ENCODE measurements at places on chromosomes 12 and 14. TPM values are rescaled to one million over a fixed set of nuclear protein-coding genes. Genes with fewer than 3 reads are reported as not detected.

CRIP2 gene
- 147 TPM for total RNA-seq

C14orf180 gene
- 2.6 TPM for total RNA-seq

KRT6A gene
- total RNA-seq: not detected

ADAM21 gene
- not detected for total RNA-seq

TSPAN19 gene
- 0.41 TPM for total RNA-seq

INHBE gene
- 0.23 TPM for total RNA-seq

NELL2 gene
- total RNA-seq: 14.5 TPM

SLC25A47 gene
- total RNA-seq: not detected

PTHLH gene
- total RNA-seq: 0.99 TPM

KRT82 gene
- total RNA-seq: not detected

STON2 gene
- total RNA-seq: 93.1 TPM

KCNK10 gene
- total RNA-seq: 0.12 TPM

RTN1 gene
- 7.9 TPM for total RNA-seq

CLEC4C gene
- 0.29 TPM for total RNA-seq

ACOT4 gene
- total RNA-seq: 2.4 TPM

GALNT9 gene
- total RNA-seq: 12.0 TPM

C12orf42 gene
- total RNA-seq: 0.29 TPM

KRT78 gene
- total RNA-seq: not detected

LHX5 gene
- total RNA-seq: not detected

NGB gene
- total RNA-seq: not detected

ANG gene
- total RNA-seq: 5.1 TPM

SH2B3 gene
- 21.3 TPM for total RNA-seq

PLEK2 gene
- total RNA-seq: 1.3 TPM

NRIP2 gene
- 8.4 TPM for total RNA-seq

PZP gene
- total RNA-seq: 1.6 TPM

LBHD2 gene
- not detected for total RNA-seq

GRIN2B gene
- total RNA-seq: 4.4 TPM

HIGD1C gene
- total RNA-seq: not detected

KRT6C gene
- total RNA-seq: not detected

MLF2 gene
- 86.4 TPM for total RNA-seq

PIANP gene
- total RNA-seq: 2.0 TPM

ALG10 gene
- total RNA-seq: 19.8 TPM

POLR3B gene
- 12.2 TPM for total RNA-seq

CLECL1 gene
- 0.35 TPM for total RNA-seq

OVCH1 gene
- 0.41 TPM for total RNA-seq

LTBP2 gene
- 14.4 TPM for total RNA-seq

CD163L1 gene
- 5.8 TPM for total RNA-seq

RIMBP2 gene
- total RNA-seq: 21.4 TPM

ADAM20 gene
- 3.2 TPM for total RNA-seq

CACNA1C gene
- total RNA-seq: 16.4 TPM

TGM1 gene
- total RNA-seq: 0.29 TPM

GUCY2C gene
- total RNA-seq: not detected

MGAT4C gene
- total RNA-seq: 3.4 TPM

KERA gene
- total RNA-seq: 2.7 TPM

ARHGEF25 gene
- 29.2 TPM for total RNA-seq

CAPZA3 gene
- not detected for total RNA-seq

KCNH3 gene
- 7.9 TPM for total RNA-seq

A2M gene
- total RNA-seq: 306 TPM

MYF5 gene
- 6.3 TPM for total RNA-seq

TMEM119 gene
- total RNA-seq: 29.7 TPM

OR4K1 gene
- not detected for total RNA-seq

IFNG-AS1 gene
- 0.70 TPM for total RNA-seq
